Activated T-helper 17 cell treated with anti-CD3 and anti-CD28 coated beads, Interleukin-2, amount 50 U/mL, for 72 hours (primary cell): ENCODE measurements at places on chromosomes 2 and 18.

- ATAC-seq: peak; percentile 55
Measured at GRCh38 chr2:226002438-226002837, 602.9 kb downstream of the NYAP2 start.

- no peak for ATAC-seq
Measured at GRCh38 chr2:179890666-179891065, 29.3 kb upstream of the ZNF385B start.

DNA sequence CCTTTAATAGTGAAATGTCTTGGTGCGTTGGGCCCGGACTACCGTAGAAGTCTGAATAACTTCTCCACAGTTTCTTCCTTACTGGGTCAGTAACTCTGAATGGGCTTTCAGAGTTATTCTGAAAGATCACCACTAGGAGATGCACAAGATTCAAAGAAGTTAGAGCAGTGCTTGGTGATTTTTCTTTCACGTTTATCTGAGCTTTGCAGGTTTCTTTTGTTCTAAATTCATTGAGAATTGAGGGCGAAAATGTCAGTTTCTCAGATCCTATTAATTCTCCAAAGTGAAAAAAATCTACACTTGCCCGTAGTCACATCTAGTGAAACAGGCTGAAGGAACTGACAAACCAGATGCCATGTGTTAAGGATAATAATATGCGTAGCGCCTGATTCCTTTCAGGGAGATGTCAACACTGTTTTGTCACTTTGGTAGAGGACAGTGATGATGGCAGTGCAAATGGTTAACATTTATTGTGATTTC lies 70.1 kb downstream of the QPCT start:
- peak; percentile 47 for ATAC-seq

DNA sequence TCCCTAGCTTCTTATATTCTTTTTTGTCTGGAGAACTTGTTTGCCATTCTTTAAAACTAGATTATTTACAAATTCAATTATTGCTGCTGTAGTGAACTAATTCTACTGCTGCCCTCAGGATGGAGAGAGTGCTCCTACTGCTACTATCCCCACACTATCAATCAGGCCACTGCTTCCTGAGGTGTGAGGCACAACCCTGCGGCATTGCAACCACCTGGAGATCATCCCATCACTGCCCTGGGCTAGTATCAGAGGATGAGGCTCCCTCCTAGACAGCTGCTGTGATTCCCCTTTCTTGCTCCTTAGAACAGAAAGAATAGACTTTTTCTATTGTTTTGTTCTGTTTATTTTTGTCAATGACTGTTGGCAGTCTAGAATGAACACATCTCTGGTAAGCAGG lies 146.6 kb downstream of the CDH19 start:
- ATAC-seq: no peak

- no peak for ATAC-seq
Measured at GRCh38 chr2:22043784-22044183, 920.0 kb downstream of the TDRD15 start.

GRCh38 chr18:225745-226144 lies 42.1 kb downstream of the THOC1 start:
- no peak for ATAC-seq
